ENCODE measurements at places on chromosomes 7 and 10.

DNA sequence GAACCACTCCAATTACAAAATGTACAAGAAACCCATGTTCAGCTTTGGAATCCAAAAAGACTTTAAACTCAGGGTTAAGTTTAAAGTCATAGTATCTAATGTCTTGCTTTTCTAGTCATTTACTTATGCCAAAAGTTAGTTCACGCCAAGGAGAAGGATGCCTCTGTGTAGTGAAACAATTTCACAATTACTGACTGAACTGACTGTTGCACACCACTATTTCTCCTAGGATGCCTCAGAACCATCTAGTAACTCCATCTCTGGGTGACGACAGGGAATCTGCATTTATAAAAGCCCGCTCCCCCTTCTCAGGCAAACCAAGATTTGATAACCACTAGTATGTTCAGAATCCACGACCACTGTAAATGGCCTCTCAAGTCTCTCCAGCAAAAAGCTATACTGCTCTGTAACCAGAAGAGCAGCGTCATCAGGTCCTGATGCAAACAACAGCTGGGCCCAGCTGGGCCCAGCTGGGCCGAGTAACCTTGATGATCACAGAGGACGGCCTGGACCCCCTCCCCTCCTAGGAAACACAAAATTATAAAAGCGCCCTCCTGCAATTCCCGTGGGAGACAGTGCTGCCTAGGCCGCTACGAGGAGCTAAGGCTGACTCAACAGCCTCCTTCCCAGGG is 680 bp upstream of the ADO start:
- no peak for DNase-seq

GRCh38 chr10:124356701-124357560 is 61.8 kb downstream of the OAT start:
- peak; percentile 35 for DNase-seq

DNA sequence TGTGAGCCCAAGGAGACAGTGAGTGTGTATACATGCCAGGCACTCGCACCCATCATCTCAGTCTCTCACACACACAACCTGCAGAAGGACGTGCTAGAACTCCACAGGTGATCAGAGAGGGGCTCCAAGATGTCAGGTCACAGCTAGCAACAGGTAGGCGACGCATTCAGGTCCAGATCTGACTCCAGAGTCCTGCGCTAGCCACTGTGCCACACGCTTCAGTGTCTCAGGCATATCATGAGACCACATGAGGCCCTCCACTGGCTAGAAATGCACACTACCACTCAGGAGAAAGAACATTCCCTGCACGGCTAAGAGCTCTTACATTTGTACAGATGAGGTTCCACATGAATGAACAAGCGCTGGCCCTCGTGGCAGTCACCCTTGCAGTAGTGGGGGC is 11.5 kb downstream of the AKR1B1 start:
- DNase-seq, result no peak

- DNase-seq, result no peak
These were observed 548.9 kb upstream of the STEAP1 start for GRCh38 chr7:89605362-89605761.

DNA sequence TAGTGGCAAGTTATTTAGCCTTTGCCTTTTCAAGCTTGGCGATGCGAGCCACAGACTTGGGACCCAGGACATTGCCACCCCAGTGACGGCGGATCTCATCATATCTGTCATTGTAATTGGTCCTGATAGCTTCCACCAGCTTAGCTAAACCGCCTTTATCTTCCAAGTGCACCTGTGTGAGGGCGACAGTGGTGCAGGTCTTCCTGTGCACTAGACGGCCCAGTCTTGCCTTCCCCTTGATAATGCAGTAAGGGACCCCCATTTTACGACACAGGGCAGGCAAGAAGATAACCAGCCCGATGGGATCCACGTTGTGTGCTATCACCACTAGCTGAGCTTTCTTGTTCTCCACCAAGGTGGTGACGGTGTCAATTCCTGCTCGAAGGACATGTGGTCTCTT is 99.6 kb upstream of the ITGB1 start:
- no peak for DNase-seq

- no peak for DNase-seq
These were observed 39.1 kb upstream of the PARD3 start for GRCh38 chr10:34854147-34854601.

DNA sequence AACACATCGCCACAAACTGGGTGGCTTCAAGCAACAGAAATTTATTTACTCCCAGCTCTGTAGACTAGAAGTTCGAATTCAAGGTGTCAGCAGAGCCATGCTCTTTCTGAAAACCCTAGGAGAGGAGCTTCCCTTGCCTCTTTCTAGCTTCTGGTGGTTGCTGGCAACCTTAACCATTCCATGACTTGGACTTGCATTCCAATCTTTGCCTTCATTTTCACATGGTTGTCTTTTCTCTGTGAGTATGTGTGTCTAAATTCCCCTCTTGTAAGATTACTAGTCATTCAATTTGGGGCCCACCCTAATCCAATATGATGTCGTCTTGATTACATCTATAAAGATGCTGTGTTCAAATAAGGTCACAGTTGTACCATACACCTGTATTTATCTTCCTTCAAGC is 65.9 kb upstream of the PRKG1 start:
- no peak for DNase-seq

GRCh38 chr10:6875269-6875865 is 295.3 kb upstream of the PRKCQ start:
- no peak for DNase-seq

DNA sequence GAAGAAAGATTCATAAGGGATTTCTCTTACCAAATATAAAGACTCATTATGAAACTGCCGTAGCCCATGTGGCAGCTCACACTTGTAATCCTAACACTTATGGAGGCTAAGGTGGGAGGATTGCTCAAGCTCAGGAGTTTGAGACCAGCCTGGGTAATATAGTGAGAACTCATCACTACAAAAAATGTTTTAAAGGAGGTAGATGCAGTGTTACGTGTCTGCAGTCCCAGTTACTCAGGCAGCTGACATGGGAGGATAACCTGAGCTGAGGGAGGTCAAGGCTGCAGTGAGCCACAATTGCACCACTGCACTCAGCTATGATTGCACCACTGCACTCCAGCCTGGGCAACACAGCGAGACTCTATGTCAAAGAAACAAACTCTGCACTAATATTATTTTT is 18.1 kb upstream of the DNA2 start:
- DNase-seq, result no peak

- no peak for DNase-seq
These were observed 91.6 kb downstream of the CXCL12 start for GRCh38 chr10:44293306-44293778.

DNA sequence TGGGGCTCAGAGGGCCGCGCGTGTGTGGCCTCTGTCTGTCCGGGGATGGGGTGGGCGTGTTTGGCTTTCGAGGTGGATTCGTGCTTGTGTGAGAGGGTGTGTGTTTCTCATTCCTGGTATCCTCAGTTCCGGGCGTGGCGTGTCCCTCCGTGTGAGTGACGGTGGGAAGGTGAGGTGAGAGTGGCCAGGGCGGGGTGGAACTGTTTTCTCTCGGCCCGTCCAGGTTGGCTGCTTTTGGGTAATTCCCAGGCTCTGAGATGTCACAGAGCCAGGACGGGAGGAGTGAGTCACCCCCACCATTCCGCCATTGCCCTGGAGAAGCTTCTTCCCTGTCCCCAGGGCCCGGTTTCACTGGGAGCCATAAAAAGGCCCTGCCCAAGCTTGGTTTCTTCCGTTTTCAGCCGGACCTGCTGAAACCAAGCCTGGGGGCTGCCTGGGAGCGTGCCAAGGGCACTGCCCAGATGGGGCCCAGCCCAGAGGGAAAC is 21.3 kb upstream of the CLDN4 start:
- DNase-seq, result peak; percentile 64

- DNase-seq, result no peak
These were observed 107.0 kb downstream of the VIM start for GRCh38 chr10:17335065-17335464.

DNA sequence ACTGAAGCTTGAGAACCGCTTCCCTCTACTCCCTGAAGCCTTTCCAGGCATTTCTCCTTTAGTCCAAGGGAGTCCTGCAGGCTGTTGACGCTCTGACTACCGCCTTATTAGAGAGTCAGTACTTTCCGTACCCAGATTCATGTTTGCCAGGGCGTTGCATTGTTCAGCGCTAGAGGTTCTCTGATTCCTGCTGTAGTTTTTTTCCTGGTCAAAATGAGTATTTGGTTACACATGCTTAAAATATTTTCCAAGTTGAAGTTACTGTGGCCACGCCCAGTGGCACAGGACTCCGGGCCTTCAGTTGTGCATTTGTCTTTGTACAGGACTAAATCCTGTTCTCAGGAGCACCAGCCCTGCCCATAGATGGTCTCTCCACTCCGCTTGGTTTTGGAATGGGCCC is 7.9 kb downstream of the MTURN start:
- peak; percentile 70 for DNase-seq

DNA sequence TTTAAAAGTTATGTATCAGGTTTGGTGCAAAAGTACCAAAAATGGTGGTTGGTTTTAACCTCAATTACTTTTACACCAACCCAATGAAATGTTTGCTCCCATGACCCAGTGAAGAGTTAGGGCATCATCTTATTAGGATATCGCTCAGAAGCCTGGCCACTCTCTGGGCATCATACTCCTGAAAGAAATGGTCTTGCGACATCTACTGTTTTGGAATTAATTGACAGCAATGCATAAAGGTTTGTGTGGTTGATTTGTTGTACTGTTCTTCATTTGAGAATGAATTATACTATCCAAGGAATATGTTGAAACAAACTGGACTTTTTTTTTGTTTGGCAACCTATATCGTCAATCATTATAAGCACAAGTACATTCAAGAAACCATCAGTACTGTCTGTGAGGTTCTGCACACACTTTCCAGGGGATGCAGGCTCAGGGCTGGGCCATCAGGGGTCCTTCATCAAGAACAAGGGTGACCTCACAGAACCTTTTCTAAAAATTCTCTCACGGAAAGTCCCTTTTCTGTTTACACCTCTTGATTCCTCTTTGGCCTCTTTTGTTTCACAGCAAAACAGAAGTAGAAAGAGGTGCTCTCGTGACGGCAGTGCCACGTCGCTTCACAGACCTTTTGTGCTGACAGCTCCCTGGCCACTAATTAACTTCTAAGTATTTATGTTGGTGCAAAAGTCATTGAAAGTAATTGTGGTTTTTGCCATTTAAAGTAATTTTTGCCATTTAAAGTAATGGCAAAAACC is 117.2 kb upstream of the KLF6 start:
- DNase-seq, result no peak

- peak; percentile 26 for DNase-seq
These were observed 7.6 kb downstream of the GDF2 start for GRCh38 chr10:47329855-47330254.

DNA sequence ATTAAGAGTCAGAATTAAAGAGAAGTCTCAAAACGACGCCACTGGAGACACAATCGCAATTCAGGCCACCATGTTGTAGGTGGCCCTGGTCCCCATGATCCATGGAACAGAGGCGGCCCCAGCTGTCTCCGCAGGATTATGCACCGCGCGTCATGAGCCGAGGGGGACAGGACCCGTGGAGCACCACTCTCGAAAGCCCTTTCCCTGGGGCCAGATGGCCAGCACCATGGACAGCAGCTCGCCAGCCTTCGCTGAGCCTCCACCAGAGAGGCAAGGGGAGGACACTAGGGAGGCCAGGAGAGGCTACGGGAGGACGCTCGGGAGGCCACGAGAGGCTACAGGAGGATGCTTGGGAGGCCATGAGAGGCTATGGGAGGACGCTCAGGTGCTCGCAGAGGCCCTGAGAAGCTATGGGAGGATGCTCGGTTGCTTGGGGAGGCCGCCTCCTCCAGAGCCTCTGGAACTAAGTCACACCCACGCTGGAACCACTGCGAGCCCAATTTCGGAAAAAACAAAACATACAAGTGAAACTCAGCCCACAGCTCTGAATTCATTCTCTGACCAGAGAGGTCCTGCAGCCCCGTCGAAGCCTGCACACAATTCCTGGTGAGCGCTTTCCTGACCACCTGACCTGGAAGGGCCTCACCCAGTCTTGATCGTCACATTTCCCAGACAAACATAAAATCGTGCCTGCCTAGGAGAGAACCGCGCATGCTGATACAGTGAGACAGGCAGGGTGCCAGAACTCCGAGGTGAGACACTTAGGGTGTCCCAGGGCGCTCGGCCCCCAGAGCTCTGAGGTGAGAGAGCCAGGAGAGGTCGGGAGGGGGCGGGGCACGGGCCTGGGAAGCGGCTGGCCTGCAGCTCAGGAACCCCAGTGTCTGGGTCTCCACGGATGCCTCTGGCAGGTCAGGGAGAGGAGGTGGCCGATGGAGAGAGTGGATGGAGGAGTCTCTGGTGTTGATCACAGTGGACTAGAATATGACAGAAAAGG is 224.4 kb downstream of the PTPRN2 start:
- DNase-seq, result peak; percentile 55

GRCh38 chr7:128687131-128687530 is 15.0 kb downstream of the GARIN1A start:
- no peak for DNase-seq

GRCh38 chr10:108970016-108970415 is 953.3 kb downstream of the XPNPEP1 start:
- no peak for DNase-seq

DNA sequence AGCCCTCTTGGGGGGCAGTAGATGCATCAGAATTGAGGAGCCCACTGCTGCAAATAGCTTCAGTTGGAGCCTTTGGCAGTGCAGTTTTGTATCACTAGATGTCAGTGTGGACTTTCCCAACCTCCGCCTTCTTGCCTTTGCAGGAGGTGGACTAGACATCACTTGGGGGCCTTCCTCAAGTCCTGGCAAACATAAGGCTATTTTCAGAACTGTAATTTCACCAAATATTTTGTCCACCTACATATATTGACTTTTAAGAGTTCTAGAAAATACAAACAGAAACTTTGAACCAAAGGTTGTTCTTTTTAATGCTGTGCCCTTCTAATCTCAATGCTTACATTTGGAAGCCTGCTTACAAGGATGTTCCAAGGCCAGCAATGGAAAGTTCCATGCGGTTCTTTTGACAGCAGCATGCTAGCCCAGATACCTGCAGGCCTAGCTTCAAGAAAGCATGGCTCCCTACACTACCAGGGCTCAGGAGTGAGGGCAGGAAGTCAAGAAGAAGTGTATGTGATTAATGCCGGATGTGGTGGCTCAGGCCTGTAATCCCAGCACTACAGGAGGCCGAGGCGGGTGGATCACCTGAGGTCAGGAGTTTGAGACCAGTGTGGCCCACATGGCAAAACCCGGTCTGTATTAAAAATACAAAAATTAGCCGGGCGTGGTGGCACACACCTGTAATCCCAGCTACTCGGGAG is 8.0 kb upstream of the ZNRF2 start:
- DNase-seq, result no peak

- no peak for DNase-seq
These were observed 108.0 kb downstream of the CREB5 start for GRCh38 chr7:28520074-28521015.

GRCh38 chr10:22043327-22043633 is 39.8 kb upstream of the DNAJC1 start:
- DNase-seq, result no peak

Measured in upper lobe of right lung (tissue), 1 donor.